ENCODE measurements at places on chromosomes 1 and 21. TPM values are rescaled to one million over a fixed set of nuclear protein-coding genes. Genes with fewer than 3 reads are reported as not detected.

CPLANE2 gene
- 14.8 TPM for total RNA-seq

FAM43B gene
- total RNA-seq, result not detected

IQGAP3 gene
- 64.1 TPM for total RNA-seq

PADI2 gene
- total RNA-seq, result not detected

FAM229A gene
- total RNA-seq, result 0.28 TPM

DNA sequence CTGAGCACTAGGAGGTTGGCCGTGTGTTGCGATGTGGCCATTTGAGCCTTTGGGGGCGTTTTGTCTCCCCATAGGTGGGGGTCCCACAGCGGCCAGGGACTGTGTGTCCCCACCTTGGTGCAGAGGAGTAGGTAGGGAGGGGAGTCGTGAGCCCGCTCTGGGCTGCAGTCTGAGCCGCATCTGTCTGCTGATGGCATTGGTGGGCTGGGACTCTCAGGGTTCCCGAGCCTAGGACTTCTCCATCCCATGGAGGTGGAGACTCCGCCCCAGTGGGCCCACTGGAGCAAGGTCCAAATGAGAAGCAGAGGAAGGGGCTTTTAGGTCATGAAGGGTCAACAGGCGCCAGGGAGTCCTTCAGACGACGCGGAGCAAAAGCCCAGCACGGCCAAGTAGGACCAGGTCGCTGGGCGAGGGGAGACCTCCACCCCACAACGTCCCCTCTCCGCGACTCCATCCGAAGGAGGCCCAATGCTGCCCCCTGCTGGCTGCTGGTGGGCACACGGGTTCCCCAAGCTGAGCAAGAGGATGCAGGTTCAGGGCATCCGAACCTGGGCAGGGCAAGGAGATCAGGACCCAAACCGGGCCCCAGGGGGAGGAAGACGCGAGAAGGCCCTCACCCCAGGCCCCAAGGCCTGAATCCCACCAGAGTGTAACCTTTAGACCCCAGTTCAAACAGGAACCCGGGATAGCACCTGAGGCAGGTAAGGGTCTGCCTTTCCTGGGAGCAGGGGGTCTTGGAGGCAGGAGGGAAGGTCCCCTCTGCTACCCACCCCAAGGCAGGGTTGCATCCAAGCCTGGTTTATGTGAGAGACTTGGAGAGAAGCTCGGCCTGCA is 14.9 kb downstream of the TTC34 start:
- H3K36me3 ChIP-seq, result no peaks in the 10 kb centered on the region
- no peak for DNase-seq
- H3K27ac ChIP-seq, result no peak overlapping the region
- no peak overlapping the region for H3K4me3 ChIP-seq
- no peaks in the 10 kb centered on the region for H3K27me3 ChIP-seq

- peaks cover 71% of the 10 kb centered on the region for H3K36me3 ChIP-seq
- H3K27ac ChIP-seq, result no peak overlapping the region
- no peaks in the 10 kb centered on the region for H3K27me3 ChIP-seq
- H3K4me3 ChIP-seq, result no peak overlapping the region
- no peak for DNase-seq
Observed at GRCh38 chr1:111768023-111768422, 12.3 kb downstream of the DDX20 start.

DNA sequence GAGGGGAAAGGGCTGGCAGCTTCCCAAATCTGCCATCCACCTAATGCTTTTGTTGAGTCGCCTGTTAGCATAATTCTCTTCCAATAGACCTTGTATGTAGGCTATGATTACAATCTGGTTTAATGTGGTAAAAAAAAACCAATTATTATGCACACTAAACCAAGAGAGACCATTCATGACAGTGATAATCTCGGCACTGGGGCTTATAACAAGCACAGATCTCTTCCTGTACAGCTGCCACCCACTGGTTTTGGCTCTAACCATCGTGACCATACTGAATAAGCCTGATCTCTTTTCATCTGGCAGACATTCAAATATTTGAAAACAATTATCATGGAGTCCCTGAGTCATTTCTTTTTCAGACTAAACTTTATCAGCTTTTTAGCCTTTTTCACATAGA is 12.0 kb upstream of the SYT14 start:
- H3K27me3 ChIP-seq, result no peaks in the 10 kb centered on the region
- DNase-seq, result peak; percentile 63
- H3K4me1 ChIP-seq, result peaks cover 24% of the 10 kb centered on the region

DNA sequence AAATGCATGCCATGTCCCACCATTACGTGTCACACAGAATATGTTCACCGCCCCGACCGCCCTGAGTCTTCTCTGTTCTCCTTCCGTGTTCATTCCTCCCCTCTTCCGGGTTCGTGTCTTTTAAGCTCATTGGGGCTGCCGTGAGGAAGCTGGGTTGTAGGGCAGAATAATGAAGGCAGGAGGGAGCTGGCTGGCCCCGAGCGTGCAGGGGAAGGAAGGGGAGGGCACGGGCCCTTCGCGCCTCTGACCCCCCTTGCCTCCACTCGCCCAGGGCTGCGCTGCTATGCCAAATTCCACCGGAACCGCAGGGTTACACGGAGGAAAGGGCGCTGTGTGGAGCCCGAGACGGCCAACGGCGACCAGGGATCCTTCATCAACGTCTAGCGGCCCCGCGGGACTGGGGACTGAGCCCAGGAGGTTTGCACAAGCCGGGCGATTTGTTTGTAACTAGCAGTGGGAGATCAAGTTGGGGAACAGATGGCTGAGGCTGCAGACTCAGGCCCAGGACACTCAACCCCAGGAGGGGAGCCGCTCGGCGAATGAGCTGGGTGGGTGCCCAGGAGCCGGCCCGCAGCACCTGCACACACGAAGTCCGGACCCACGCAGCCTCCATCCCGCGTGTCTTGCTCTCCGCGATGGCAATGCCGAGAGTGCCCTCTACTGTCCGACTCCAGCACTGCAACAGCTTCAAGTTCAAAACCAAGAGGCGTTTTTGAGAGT is 16.5 kb upstream of the AGTRAP start:
- peak; percentile 66 for DNase-seq
- H3K27ac ChIP-seq, result no peak overlapping the region
- H3K36me3 ChIP-seq, result no peaks in the 10 kb centered on the region
- peaks cover 34% of the 10 kb centered on the region for H3K27me3 ChIP-seq
- H3K4me1 ChIP-seq, result peaks cover 8% of the 10 kb centered on the region

DNA sequence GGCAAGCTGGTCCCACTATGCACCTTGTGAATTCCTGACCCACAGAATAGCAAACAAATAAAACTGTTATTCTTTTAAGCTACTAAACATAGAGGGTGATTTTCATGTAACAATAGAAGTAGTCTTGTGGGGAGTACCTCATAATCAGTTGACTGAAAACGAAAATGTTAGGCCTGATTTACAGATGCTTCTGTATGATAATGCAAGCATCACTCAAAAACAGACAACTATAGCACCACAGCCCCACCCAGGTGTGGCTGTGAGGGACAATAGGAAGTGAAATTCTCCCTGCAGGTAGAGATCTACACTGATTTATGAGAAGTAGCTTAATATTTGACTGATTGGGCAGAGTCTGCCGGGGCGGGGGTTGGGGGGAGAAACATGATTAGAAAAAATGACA is 26.5 kb upstream of the KRTAP19-8 start:
- no peak for DNase-seq
- H3K27ac ChIP-seq, result no peak overlapping the region
- no peaks in the 10 kb centered on the region for H3K27me3 ChIP-seq

DNA sequence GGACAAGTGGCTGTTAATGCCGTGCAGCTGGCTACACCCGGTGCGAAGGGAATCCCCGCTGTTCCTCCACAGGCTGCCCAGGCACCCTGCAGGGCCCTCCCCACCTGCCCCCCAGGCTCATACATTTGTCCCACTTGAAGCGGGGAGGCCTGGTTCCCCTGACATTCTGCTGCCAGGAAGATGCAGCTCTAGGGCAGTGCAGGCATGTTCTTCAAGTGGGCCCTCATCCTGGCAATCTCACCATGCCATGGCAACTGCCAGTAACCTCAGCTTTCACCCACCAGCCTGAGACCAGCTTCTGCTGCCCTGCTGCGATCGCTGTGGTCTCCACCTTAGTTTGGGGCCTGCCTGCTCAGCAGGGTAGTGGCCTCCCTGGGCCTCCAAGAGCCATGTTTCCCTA is 151.9 kb upstream of the COL6A1 start:
- H3K36me3 ChIP-seq, result no peaks in the 10 kb centered on the region
- H3K4me1 ChIP-seq, result no peaks in the 10 kb centered on the region
- H3K4me3 ChIP-seq, result no peak overlapping the region
- H3K27ac ChIP-seq, result no peak overlapping the region
- DNase-seq, result no peak

DNA sequence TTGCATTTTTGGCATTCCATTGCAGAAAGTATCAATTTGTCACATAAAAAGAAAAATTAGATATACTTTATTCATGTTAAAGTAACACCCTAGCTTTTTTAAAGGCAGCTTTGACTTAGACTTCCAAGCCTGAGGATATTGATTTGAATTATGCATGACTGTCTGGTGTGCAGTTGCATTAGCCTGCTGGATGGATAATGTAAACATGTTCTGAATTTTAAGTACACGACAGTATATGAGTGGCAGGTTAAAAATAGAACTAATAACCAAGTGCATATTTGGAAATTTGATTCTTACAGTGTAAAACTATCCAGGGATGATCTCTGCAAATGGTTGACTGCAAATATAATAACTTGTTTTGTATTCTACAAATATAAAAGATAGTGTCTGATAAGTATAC is 124.0 kb downstream of the SYT14 start:
- H3K27me3 ChIP-seq, result no peaks in the 10 kb centered on the region
- no peaks in the 10 kb centered on the region for H3K36me3 ChIP-seq
- H3K27ac ChIP-seq, result no peak overlapping the region
- H3K4me1 ChIP-seq, result no peaks in the 10 kb centered on the region

GRCh38 chr1:29355375-29355774 is 119.1 kb downstream of the PTPRU start:
- no peak overlapping the region for H3K27ac ChIP-seq
- H3K4me1 ChIP-seq, result no peaks in the 10 kb centered on the region
- H3K27me3 ChIP-seq, result peaks cover 8% of the 10 kb centered on the region
- no peak for DNase-seq
- no peak overlapping the region for H3K4me3 ChIP-seq

GRCh38 chr1:201136355-201137023 is 9.5 kb upstream of the ASCL5 start:
- H3K36me3 ChIP-seq, result peaks cover 52% of the 10 kb centered on the region
- H3K4me1 ChIP-seq, result peaks cover 15% of the 10 kb centered on the region
- H3K27ac ChIP-seq, result no peak overlapping the region
- H3K4me3 ChIP-seq, result no peak overlapping the region

DNA sequence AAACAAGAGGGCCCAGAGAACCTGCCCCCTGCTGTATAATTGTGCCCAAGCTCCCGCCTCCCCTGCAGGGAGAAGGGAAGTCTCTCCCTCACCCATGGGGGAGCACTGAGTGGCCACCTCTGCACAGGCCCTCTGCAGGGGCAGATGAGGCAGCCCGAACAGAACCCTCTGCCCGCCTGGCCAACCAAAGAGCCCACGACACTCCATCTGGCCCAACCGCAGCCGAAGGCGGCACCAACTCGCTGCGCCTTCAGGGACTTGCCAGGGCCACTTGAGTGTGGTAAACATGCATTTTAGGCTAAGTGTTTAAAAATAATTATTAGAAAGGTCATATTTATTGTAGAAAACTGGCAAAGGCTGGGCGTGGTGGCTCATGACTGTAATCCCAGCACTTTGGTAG is 34.6 kb upstream of the CCSAP start:
- no peak overlapping the region for H3K27ac ChIP-seq
- H3K4me3 ChIP-seq, result no peak overlapping the region
- no peaks in the 10 kb centered on the region for H3K4me1 ChIP-seq
- DNase-seq, result no peak

- no peaks in the 10 kb centered on the region for H3K27me3 ChIP-seq
- no peak overlapping the region for H3K4me3 ChIP-seq
- H3K4me1 ChIP-seq, result no peaks in the 10 kb centered on the region
Observed at GRCh38 chr1:91054780-91055481, 33.1 kb upstream of the ZNF644 start.

GRCh38 chr1:222821239-222821638 is 6.4 kb downstream of the DISP1 start:
- H3K36me3 ChIP-seq, result no peaks in the 10 kb centered on the region
- peak; percentile 79 for DNase-seq
- peak overlapping the region; percentile 59 for H3K27ac ChIP-seq
- H3K4me1 ChIP-seq, result peaks cover 60% of the 10 kb centered on the region
- H3K27me3 ChIP-seq, result no peaks in the 10 kb centered on the region

GRCh38 chr1:172745014-172745413 is 86.1 kb downstream of the FASLG start:
- H3K27me3 ChIP-seq, result no peaks in the 10 kb centered on the region
- no peak overlapping the region for H3K27ac ChIP-seq
- no peak overlapping the region for H3K4me3 ChIP-seq
- H3K4me1 ChIP-seq, result peaks cover 19% of the 10 kb centered on the region
- peak; percentile 53 for DNase-seq
- H3K36me3 ChIP-seq, result no peaks in the 10 kb centered on the region

DNA sequence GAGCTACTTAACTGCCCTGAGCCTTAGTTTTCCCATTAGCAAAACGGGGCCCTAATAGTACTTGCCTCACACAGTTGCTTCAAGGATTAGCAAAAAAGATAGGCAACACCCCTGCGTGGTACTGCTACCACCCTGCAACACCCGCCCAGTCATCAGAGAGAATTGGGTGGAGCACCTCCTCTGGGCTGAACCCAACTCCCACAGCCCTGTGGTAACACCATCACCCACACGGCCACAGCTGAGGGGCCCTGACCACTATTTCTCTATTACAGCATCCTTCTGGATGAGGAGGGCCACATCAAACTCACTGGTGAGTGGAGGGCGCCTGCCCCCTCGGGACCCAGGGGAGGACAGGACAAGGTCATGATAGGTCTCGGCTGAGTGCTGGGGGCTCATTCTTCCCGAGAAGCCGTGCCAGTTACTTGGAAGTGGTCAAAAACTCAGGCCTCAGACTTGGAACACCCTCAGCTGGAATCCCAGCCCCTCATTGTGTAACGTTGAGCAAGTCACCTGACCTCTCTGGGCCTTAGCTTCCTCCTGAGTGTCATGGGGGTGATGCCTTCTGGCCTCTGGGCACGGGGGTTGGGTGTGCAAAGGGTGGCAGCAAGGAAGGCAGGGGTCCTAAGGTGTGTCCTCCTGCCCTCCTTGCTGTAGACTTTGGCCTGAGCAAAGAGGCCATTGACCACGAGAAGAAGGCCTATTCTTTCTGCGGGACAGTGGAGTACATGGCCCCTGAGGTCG is 24.6 kb downstream of the RPS6KA1 start:
- H3K27ac ChIP-seq, result no peak overlapping the region
- peaks cover 50% of the 10 kb centered on the region for H3K4me1 ChIP-seq
- H3K36me3 ChIP-seq, result peaks cover 37% of the 10 kb centered on the region
- H3K4me3 ChIP-seq, result no peak overlapping the region

- no peak overlapping the region for H3K4me3 ChIP-seq
- no peaks in the 10 kb centered on the region for H3K36me3 ChIP-seq
- peak overlapping the region; percentile 44 for H3K27ac ChIP-seq
- H3K4me1 ChIP-seq, result peaks cover 16% of the 10 kb centered on the region
- peak; percentile 90 for DNase-seq
Observed at GRCh38 chr1:8040586-8040985, 14.5 kb upstream of the ERRFI1 start.

GRCh38 chr1:244214009-244214967 is 163.2 kb downstream of the ZBTB18 start:
- H3K4me1 ChIP-seq, result peaks cover 32% of the 10 kb centered on the region
- H3K27ac ChIP-seq, result peak overlapping the region; percentile 71
- H3K36me3 ChIP-seq, result no peaks in the 10 kb centered on the region
- DNase-seq, result peak; percentile 96
- H3K4me3 ChIP-seq, result no peak overlapping the region

Data from SJSA1 (cell line).